ENCODE measurements at places on chromosomes 16 and 17.

DNA sequence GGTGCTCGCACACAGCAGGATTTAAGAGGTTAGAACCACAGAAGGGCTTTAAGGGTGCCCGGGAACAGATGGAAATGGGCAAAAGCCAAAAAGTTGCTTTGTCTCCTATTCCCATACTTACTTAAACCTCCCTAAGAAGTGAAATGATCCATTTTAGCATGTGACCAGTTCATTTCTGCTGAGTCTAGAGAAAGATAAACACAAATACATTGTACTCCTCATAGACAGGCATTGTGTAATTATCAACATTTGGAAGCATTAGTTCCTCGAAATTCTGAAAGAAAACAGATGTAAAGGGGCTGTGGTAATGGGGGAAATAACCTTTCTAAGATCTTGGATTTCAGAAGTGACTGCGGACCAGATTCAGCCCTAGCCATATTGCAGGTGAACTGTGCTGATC lies 178.3 kb downstream of the CYB561 start:
- DNase-seq = no peak

- no peak for DNase-seq
Observed at GRCh38 chr16:83627996-83628395, 179.8 kb upstream of the HSBP1 start.

GRCh38 chr17:44376124-44376523 lies 12.5 kb upstream of the FAM171A2 start:
- DNase-seq = peak; percentile 28

DNA sequence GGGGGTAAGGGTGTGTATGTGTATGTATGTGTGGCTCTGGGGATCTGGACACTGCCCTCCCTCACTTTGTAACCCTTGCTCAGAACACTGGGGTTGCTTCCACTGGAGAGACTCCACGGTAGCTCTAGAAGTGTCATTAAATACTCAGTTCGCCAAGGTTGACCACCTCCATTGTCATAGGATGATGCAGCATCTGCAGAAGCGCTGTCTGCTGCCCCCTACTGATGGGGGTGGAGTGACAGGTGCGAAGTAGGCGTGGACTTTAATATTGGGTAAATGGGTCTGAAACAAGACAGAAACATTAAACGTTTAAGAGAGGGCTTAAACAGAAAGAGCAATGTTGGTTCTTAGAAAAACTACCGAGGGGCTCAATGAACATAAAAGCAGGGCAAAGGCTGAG lies 35.5 kb upstream of the STAC2 start:
- DNase-seq = peak; percentile 20

GRCh38 chr17:47821031-47821423 lies 567 bp downstream of the OSBPL7 start:
- DNase-seq = no peak

GRCh38 chr16:30418350-30419181 lies 11.2 kb downstream of the ZNF771 start:
- no peak for DNase-seq

- no peak for DNase-seq
Observed at GRCh38 chr16:88758227-88758943, 26.6 kb downstream of the PIEZO1 start.

DNA sequence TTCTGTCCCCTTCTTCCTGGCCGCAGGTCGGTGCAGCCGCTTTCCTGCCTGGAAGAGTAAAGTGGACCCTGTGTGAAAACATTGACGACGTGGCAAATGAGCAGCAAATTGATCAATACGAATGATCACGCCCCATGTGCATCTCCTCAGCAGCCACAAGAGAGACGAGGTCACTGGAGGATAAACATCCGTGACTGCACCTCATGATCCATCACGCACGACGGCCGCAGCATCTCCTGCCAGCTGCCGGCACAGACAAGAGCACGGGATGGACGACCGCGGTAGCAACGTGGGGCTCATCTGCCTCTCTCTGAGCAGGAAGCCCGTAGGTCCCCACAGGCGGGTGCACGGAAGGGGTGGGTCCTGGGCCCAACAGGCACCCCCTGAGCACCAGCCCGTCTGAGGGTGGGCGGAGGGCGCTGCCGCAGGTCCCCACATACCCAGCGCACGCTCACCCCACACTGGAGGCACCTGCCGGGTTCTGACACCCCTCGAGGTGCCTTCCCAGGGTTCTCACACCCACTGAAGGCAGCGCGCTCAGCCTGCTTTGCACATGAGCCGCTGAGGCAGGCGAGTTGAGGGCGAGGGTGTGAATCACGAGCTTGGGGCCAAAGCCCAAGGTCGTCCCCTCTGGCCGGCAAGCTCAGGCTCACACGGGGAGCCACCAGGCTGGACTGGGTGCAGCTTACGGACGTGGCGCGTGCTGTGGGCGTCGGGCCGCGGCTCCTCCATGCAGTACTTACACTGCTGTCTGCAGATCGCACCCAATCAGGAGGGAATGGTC lies 12.3 kb upstream of the CDH15 start:
- DNase-seq = no peak

DNA sequence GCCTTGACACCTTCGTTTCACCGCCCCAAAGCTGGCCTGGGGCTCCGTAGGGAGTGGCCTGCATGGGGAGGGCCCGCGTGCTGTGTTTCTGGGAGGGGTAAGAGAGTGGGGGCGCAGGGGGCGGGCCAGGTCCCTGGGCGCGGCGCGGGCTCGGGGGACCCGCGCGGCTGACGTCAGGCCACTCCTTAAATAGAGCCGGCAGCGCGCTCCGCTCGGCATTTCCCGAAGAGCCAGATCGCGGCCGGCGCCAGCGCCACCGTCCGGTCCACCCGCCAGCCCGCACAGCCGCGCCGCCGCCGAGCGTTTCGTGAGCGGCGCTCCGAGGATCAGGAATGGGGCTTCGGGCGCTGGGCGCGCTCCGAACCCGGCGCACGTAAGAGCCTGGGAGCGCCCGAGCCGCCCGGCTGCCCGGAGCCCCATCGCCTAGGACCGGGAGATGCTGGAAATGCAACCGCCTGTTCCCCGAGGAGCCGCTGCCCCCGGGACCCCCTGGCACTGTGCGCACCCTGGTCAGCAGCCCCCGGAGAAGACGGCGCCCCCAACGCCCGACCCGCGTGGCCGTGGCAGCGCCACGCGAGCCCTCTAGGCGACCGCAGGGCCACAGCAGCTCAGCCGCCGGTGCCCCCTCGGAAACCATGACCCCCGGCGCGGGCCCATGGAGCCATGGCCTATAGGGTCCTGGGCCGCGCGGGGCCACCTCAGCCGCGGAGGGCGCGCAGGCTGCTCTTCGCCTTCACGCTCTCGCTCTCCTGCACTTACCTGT lies at the start of gene HS3ST2:
Gene HS3ST2 (plus strand): TSS at position 215 of the 763 bp plus-strand sequence. CDS start 449 bp downstream, at position 664.
- no peak for DNase-seq

- no peak for DNase-seq
Observed at GRCh38 chr17:17754719-17755686, 73.7 kb downstream of the RAI1 start.

GRCh38 chr16:88805340-88805715 lies 1.7 kb downstream of the CDT1 start:
- DNase-seq = no peak

DNA sequence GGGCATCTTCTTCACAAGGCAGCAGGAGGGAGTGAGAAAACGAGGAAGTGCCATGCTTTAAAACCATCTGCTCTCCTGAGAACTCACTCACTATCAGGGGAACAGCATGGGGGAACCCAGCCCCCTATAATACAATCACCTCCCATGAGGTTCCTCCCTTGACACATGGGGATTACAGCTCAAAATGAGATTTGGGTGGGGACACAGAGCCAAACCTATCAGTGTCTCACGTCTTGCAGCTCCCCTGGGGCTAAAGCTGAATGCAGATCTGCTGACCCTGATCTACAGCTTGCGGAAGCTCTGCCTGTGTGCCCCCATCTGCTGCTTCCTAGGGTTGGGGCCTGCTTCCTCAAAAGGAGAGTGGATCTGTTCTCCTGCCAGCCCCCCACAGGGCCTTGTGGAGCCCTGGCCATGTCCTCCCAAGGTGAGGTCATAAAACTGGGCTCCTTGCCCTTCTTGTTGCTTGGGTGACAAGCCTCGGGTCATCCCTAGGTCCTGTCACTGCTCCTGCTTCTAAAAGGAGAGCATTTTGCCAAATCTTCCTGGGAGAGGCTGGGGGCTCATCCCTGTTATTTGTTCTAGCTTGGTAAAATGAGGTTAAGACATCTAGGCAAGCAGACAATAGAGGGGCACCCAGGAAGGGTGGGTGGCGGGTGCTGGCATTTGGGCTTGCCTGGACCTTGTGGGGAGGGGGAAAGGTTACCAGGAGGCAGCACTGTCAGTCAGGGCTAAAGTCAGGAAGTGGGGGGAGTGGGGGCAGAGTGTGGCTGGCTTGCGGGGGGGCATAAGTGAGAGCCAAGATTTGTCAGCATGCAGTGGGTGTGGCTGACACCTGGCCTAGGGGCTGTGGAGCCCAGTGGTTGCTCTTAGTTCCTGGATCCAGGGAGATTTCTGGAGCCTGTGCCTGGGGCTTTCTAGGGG lies 16.0 kb downstream of the KRT33A start:
- no peak for DNase-seq

DNA sequence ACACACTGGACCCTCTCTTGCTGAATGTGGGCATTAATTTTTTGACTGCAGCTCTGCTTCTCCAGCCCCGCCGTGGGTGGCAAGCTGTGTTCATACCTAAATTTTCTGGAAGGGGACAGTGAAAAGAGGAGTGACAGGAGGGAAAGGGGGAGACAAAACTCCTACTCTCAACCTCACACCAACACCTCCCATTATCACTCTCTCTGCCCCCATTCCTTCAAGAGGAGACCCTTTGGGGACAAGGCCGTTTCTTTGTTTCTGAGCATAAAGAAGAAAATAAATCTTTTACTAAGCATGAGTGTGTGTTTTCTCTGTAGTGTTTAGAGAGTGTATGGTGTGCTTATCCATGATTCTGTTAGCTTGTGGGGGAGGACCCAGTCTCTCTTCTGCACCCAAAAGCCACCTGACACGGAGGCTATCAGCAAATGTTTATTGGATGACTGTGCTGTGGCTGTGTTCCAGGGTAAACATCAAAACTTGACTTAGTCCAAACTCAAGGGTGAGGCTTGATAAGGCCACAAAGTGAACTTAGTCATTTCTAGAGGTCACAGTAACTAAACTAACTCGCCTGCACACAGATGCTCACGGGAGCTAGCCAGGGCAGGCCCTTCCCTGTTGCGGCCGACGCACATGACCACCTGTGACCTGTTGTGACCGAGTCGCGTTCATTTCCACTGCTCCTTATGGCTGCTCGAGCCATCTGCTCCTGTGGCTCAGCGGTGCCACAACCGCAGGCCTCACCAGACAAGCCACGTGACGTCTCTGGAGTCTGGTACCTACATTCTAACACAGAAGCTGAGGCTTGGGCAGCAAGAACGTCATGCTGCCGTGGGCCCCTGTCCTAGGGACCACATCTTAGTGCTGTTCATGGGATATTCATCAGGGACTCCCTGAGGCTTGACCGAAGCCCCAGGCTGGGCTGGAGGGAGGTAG lies 9.8 kb upstream of the MED11 start:
- DNase-seq = no peak

DNA sequence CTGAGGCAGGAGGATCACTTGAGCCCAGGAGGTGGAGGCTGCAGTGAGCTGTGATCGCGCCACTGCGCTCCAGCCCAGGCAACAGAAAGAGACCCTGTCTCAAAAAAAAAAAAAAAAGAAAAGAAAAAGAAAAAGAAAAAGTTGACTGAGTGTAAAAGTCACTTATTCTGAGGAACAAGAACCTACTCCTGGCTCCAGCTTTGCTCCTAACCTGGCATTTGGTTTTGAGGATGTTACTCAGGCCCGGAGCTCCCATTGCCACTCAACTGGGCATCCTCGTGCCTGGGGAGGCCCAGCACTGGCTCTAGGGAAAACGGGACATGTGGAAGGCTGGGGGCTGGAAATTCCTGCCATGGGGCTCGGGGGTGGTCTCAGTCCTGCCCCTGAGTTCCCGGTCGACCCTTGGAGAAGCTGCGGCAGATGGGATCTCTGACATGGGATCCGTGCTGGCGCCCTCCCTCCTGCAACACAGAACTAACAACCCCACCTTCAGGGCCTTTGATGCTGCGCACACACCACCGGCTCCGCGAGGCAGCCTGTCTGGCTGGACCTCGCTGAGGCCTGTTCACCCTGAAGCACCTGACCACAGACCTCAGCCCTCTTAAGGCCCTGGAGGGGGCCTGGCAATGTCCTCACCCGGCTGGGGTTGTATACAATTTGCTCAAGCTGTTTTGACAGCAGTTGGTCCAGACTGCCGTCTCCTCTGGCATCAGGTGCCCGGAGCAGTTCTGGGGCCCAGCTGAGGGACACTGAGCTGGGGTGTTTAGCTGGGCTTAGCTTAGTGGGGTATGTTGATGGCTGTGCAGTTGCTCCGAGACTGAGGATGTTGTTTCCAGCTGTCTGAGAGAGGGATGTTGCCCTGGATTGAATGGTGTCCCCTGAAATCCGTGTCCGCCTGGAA lies 12.3 kb downstream of the CD7 start:
- no peak for DNase-seq

DNA sequence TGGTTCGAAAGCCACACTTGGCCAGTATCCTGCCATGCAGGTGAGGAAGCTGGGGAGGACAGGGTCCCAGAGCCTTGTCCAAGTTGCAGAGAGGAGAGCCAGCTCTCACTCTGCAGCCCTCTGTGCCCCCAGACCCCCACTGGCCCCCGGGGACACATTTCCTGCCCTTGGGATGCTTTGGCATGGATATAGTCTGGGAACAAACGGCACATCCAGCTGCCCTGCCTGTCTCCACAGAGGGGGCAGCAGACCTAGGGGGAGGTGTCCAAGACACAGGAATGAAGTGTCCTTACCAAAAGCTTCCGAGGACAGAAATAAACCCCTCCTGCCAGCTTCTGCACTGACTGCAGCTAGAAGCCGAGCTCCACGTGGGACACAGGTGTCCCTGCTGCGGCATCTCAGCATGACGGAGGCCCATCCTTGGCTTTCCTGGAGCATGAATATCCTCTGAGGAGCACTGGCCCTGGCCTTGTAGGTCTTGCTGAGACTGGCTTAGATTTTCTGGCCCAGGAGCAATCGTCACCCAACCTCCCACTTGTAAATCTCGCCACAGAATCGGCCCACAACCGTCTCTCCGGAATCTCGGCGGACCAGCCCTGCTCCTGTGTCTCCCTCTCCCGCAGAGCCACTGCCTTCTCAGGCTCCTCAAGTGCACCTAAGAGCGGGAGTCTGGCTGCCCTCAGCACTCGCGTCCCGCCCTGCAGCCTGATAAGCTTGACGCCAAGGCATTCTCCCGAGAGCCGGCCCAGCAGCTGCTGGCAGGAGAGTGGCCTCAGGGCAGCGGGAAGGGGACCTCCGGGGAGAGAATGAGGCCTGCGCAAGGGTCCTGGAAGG lies 1.1 kb upstream of the CAPN15 start:
- DNase-seq = no peak

- DNase-seq = no peak
Observed at GRCh38 chr16:66850115-66850815, 6.1 kb downstream of the CA7 start.

DNA sequence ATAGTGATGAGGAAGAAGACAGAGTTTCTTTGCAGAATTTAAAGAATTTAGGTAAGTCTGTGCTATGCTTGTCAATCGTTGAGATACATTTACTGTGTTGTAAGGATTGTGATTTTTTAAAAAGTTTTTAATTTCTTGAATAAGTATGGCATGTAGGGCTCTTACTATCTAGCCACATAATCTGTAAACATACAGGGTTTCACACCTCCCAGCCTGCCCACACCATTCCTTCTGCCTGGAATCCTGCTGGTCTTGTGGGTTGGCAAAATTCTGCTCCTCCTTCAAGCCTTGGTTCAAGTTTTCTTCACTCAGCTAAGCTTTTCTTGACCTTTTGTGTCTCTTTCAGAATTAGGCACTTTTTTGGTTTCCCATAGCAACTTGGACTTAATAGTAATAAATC lies 7.5 kb downstream of the ZNHIT3 start:
- no peak for DNase-seq

- no peak for DNase-seq
Observed at GRCh38 chr17:31374094-31374447, 17.4 kb upstream of the RAB11FIP4 start.
